Activated naive CD4-positive, alpha-beta T cell treated with anti-CD3 and anti-CD28 coated beads, Interleukin-2, amount 50 U/mL, for 16 hours (primary cell): ENCODE measurements at places on chromosomes 7 and 10.

DNA sequence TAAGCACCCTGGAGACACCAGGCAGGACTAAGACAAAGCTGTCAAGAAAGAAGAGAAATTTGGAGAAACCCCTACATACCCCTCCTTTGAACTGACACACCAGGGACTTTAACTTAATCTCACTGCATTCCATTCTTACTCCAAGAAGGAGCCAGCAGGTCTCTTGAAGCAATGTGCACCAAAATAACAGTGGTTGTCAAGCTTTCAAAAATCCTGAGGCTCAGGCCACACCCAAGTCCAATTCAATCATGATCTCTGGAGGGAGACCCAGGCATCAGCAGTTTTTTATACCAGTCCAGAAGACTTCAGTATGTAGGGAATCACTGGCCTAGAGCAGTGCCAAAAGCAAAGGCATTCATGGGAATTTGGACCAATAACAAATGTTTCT is 6.8 kb downstream of the SLC25A13 start:
- no peak for DNase-seq

GRCh38 chr7:134332892-134333291 is 16.2 kb upstream of the SLC35B4 start:
- DNase-seq, result no peak

DNA sequence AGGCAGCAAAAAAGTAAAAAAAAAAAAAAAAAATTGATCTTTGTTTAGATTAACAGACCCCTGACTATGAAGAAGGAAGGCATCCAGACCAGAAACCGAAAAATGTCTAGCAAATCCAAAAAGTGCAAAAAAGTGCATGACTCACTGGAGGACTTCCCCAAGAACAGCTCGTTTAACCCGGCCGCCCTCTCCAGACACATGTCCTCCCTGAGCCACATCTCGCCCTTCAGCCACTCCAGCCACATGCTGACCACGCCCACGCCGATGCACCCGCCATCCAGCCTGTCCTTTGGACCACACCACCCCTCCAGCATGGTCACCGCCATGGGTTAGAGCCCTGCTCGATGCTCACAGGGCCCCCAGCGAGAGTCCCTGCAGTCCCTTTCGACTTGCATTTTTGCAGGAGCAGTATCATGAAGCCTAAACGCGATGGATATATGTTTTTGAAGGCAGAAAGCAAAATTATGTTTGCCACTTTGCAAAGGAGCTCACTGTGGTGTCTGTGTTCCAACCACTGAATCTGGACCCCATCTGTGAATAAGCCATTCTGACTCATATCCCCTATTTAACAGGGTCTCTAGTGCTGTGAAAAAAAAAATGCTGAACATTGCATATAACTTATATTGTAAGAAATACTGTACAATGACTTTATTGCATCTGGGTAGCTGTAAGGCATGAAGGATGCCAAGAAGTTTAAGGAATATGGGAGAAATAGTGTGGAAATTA is 19.4 kb downstream of the GATA3 start:
- no peak for DNase-seq

DNA sequence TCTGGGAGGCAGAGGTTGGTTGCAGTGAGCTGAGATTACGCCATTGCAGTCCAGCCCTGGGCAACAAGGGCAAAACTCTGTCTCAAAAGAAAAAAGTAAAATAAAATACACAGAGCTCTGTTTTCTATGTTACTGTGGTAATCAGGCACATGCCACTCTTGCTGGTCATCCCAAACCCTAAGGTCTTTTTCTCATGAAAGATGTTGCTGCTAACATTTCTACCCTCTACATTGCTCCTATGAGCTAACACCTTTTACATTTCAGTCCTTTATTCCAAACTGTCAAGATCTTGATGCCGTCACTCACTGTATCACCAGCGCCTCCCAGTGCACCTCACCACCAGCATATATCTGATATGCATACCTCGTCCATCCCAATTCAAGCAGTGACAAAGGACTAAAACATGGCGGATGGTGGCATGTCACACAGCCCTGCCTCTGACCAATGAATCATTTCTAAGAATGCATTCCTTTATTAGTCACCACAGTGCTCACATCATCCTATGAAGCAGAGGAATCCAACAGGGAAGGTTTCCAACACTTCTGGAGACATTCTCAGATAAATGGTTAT is 4.3 kb downstream of the DAGLB start:
- DNase-seq, result no peak

GRCh38 chr10:101136007-101136707 is 5.1 kb downstream of the TLX1 start:
- no peak for DNase-seq

DNA sequence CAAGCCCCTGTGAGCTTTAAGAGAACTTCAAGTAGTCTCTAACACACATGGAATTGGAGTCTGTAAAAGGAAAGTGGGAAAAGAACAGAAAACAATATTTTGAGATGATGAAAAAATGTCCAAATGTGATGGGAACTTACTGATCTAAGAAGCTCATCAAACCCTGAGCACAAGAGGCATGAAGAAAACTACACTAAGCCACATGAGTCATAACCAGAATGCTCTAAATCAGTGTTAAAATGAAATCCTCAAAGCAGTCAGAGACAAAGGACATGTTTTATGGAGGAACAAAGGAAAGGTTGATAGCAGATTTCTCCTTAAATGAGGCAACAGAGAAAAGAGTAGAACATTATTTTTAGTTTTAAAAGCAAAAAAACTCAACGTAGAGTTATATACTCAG is 37.2 kb downstream of the ZNF33A start:
- no peak for DNase-seq

DNA sequence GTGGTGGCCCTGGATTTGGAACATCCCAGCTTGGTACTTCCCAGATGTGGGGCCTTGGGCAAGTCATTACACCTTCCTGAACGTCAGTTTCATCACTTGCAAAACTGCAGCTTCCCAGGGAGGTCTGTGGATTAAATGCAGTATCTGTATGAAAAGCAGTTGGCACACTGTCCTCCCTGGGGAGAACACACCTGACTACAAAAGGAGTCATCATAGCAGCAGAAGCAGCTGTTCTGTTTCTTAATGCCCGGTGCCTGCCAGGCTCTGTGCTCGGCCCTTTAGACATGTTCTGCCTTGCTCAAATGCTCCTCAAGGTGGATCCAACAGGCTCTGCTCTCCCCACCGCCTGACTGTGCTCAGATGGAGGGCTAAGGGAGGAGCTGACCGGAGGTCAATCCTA is 31.0 kb downstream of the CDCA7L start:
- no peak for DNase-seq

- no peak for DNase-seq
These were observed 27.2 kb downstream of the ATE1 start for GRCh38 chr10:121900443-121901174.

- no peak for DNase-seq
These were observed 4.4 kb downstream of the SH2D4B start for GRCh38 chr10:80542053-80542452.

DNA sequence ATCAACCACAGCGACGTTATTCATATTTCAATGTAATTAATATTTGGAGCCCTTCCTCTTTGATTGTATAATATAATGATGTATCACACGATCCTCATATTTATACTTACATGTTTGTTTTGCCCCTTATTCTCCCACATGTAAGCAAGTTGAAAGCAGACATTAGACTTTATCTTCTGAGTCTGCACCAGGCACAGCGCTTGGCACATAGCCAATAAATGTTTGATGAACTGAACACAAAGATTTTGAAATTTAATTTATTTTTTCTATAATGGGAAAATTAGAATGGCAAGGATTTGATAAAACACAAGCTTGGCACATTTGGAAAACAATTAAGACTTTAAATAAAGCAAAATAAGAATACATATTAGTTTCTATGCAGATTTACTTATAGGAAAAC is 31.6 kb downstream of the ZFAND4 start:
- DNase-seq, result no peak

DNA sequence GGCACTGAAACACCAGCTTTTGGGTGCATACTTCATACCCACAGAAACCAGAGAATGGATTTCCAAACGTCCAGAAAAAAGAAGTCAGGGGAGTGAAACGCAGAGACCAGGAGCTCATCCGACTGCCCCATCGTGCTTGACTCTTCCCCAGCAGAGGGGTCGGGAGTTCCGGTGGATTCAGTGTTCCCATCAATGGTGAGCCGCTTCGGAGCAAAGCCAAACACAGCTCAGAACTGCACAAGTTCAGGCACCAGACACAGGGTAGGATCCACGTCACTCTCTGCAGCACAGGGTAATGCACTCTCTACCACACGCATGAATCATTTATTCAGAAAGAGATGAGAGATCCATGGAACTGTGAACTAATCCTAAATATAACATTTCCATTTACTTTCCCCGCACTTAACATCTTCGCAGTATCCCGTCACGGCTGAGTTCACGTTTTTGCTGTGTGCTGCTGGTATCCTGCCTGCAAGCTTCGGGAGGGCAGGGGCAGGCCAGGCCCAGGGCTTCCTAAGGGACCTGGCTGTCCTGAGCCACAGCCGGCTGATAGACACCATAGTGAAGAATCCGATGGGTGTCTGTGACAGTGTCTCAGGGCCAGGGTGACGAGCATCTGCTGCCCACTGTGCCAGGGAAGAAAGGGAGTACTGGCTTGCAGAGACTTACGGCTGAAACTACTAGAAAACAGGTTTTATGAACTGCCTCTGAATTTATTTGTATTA is 545.3 kb downstream of the PTPRN2 start:
- no peak for DNase-seq

DNA sequence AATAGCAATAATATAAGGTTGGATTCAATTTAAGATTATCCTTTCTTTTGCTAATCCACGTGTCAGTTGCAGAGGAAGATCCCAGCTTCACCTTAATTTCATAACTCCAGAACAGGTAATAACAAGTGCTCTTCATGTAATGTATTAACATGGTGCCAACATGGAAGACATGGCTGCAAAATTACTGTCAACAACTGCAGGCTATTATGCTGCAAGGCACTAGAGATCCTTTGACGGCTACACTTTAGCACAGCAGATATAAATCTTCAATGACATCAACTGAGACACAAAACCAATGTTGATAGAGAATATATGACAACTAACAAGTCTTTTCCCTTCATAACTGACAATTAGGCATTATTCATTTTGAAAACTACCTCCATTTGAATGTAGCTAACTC is 96.1 kb downstream of the RNF133 start:
- no peak for DNase-seq

DNA sequence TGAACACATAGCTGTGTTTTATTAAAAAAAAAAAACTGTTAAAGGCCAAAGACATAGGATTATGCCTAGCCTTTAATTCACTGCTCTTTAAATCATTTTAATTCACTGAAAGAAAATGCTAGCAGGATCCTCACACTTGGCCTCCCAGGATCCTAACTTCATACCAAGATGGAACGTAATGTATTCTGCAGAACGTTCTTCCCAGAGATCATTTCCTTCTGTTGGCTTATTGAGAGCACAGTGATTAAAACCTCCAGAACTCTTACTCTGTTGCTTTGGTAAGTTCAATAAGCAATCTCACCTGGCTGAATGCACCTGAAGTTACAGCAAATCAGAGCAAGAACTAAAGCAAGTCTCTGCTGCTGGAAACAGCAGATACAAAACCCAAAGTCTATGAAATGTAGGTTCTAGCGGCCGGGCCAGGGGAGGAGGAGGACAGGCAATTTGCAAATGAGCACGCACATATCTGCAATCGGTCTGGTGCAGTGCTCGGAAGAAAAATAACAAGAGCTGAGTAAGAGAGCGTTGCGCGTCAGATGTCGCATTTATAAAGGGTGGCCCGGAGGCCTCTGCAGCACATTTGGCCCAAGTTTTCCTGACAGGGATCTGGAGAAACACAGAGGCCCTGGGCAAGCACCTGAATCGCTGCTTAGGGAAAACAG is 193.9 kb downstream of the FAM107B start:
- DNase-seq, result no peak

DNA sequence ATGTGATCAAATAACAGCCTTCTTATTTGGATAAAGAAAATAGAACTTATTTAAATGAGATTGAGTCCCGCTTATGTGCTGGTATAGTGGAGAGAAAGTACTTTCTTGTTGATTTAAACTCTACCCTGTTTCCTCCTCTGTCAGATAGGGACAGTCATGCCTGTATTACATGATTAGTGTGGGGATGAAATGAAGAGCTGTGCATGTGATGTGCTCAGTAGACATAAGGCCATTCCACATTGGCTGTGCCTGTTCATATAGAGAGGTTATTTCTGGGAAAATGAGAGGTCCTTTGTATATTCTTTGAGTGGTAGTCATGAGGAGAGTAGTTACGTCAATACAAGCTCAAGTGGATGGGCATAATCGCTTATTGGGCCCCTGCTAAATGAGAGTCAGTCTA is 5.7 kb downstream of the MTURN start:
- DNase-seq, result no peak

- DNase-seq, result peak; percentile 37
These were observed 1.4 kb downstream of the GARS1 start for GRCh38 chr7:30596014-30596641.

GRCh38 chr7:42549866-42550485 is 313.0 kb upstream of the GLI3 start:
- DNase-seq, result no peak

- DNase-seq, result no peak
These were observed 464.5 kb downstream of the GRID1 start for GRCh38 chr10:85902051-85902450.

DNA sequence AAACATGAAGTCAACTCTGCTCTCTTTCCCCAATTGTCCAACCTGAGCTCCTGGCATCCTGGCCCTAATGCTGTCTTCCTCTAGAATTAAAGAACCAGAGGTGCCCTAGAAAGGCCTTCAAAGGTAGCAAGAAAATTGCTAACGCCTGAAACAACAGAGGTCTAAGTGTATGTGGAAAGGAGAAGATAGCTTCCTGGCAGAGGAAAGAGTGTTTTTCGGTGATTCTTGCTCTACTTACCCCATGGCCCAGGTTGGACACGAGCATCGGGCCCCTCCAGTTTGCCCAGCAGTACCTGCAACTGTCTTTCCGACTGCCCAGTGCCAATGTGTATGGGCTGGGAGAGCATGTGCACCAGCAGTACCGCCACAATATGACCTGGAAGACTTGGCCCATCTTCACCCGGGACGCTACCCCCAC is 22.2 kb downstream of the MGAM2 start:
- no peak for DNase-seq

GRCh38 chr10:43846187-43846680 is 197.6 kb upstream of the ZNF32 start:
- peak; percentile 21 for DNase-seq

GRCh38 chr10:87639493-87639892 is 20.2 kb upstream of the PAPSS2 start:
- no peak for DNase-seq

DNA sequence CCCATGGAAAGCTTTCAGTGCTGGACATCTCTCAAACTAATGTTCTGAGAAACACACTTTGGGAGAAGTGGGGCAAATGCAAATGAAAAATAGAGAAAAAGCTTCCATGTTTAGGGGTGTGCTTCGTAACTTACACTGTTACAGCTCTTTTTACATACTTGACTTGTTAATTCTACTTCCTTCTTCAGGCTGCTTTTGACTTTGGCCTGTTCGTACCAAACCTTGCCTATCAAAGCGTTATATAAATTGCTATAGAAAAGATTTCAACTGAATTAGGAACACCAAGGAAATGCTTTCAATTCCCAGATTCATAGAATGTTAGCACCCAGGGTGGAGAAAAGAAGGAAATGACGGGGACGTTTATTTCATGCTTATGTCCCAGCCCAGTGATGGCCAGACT is 140.8 kb upstream of the PRR15 start:
- no peak for DNase-seq

GRCh38 chr7:44046321-44047061 is 2.0 kb downstream of the DBNL start:
- no peak for DNase-seq

- DNase-seq, result no peak
These were observed 120.1 kb downstream of the JAZF1 start for GRCh38 chr7:28060371-28060950.
